ENCODE measurements at places on chromosomes 11 and 22.
A peak's percentile ranks its signal among the peaks of the same experiment; 100 is the strongest.

- DNase-seq, result no peak
Observed at GRCh38 chr11:38937709-38938108, 2339.7 kb upstream of the RAG2 start.

- DNase-seq, result no peak
Observed at GRCh38 chr22:35326854-35327562, 27.3 kb downstream of the TOM1 start.

DNA sequence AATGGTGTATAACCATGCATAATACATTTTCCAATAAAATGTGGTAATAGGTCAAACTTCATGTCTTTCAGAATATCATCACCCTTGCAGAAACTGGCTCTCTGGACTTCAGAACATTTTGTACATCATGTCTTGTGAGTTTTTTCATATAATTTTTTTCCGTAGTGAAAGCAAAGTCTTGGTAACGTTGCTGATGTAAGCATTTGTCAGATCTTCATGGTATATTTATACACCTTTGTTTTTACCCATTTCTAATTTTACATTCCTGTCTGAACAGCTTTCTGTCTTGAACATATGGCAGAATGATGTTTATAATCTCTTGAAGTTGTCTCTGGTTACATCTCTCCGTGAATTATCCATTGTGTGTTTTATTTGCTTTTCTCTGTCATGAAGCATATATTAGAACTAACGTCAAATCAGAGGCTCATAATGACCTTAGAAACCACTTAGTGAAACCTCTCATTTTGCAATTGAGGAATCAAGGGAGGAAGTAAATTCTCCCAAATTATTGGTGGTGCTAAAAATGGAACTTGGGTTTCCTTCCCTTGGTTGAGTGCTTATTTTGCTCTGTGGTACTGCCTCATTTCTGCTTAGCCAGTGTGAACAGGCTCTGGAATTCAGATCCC is 37.4 kb downstream of the CSRP3 start:
- peak; percentile 21 for DNase-seq

- DNase-seq, result no peak
Observed at GRCh38 chr11:10317776-10318526, 13.1 kb downstream of the ADM start.

DNA sequence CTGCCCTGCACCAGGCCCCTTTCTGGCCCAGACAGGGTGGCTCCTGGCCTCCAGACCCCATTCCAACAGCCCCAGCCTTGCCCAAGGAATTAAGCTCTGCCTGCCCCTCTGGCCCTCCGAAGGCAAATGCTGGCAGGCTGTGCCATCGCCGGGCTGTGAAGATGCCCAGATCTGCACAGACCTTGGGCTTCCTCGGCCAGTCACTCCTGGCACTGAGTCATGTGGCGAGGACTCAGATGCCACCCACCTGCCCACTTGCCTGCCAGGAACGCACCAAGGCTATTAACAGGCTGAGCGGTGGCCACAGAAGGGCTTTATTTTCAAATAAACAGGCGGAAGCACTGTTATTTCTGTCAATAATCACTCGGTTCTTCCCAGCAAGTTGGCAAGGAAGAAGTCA is 50.3 kb upstream of the TTLL12 start:
- DNase-seq, result no peak

DNA sequence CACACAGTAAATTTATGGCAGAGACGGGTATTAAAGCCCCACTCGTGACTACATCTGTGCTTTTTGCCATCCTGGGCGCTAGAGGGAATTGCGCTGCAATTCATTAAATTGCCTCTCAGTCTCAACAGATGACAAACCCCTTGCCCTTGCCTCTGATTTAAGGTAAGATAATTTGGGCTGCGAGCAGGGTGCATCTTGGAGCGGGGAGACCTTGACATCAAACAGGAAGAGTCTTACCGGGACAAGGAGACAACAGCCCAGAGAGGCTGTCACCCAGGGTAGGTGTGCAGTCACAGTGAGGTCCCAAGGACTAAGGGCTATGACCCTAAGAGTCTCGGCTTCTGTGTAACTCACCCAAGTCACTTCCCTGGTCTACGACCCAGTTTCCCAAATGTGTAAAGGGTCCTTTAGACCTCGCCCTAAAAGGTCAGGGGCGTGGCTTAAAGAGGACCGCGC is 449 bp upstream of the TOM1 start:
- no peak for DNase-seq

DNA sequence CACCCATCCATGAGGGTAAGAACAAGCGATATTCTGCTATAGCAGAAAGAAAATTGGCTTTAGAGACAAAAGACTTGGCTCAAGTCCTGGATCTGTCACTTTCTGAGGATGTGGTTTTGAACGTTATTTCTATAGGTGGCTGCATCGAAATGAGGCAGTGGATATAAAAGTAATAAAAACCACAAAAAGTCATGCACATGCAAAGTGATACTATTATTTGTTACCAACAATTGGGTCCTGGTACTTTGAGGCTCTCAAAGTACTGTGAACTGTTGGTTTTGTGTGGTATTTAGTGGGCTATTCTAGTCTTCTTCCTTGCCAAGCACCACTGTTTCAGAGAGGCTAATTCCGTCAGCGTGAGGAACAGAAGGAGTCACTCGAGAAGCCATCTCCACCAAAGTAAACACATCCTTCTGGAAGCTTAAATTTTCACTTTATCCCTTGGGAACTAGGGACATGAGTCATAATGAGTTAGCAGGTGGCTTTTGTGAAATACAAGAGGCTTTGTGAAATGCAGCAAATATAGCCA is 13.1 kb downstream of the UBASH3B start:
- DNase-seq, result peak; percentile 78

DNA sequence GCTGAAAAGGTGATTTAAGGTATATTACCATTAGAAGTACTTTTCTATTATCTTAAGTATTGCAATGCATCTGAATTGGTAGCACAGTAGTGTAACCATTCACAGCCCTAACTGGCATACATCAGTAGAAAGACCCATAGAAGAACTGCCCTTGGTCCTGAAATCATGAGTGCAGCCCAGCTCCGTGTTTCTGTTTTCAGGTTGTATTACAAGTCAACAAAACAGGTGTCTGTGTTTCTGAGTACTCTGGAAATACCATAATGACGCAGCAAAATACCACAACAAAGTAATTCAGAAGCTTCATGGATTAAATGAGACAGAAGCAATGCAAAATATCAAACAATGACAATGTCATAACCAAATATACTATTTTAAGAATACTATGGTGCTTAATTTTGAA is 226.3 kb downstream of the OPCML start:
- no peak for DNase-seq

DNA sequence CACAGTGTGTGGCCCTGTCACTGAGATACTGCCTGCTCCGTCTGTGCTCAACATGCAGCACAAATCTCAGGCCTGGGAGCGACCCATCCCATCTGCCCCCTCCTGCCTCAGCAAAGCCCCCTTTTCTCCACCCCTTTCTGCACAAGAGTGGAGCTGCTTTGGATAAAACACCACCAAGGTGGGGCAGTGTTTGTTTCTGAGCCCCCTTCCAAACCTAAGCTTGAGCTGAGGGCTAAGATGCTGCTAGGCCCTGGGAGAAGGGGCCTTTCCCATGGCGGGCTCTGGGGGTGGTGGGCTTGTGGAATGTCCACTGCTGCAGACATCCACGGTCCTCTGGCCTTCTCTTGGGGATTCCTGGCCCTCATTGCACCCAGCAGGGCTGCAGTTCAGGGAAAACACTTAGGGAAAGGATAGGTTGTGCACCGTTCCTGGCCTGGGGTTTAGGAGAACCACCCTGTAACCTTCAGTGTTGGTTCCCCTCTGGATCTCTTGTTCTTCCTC is 594.1 kb downstream of the TBC1D22A start:
- DNase-seq, result peak; percentile 67

DNA sequence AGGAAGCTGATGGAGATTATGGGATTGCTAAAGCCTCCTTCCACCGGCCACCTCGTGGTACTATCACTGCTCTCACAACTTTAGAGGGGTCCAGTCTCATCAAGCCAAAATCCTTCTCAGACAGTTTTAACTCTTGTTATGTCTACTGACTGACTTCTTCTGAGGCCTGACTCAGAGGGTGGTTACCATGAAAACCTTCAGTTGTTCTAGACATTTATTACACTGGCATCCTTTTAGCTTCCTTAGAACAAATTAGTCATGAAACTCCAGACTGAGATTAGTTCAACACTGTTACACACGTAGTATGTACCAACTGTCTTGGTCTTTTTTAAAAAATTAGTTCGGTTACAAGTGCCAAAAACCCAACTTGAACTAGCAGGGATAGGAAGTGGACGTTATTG is 7.5 kb downstream of the DIXDC1 start:
- DNase-seq, result no peak

All from NCI-H2171 (cell line).